A549 treated with CORT108297 at 1 μM for 4 hours (cell line): ENCODE measurements at places on chromosomes 1 and 21. TPM values are rescaled to one million over a fixed set of nuclear protein-coding genes. Genes with fewer than 3 reads are reported as not detected.

The SORT1 gene
- total RNA-seq: 3.1 to 4.5 TPM (median 3.3 TPM) in 5 replicates

The PADI2 gene
- 0.98 to 1.5 TPM (median 1.3 TPM) in 5 replicates for total RNA-seq

The LAMC2 gene
- 21.5 to 31.5 TPM (median 24.9 TPM) in 5 replicates for total RNA-seq

The S100A14 gene
- total RNA-seq: 0.30 to 0.71 TPM (median 0.40 TPM) in 5 replicates

The FOXE3 gene
- 0.06 TPM in 1 of 5 replicates, not detected in the others for total RNA-seq

The GBP3 gene
- total RNA-seq: 1.1 to 1.6 TPM (median 1.5 TPM) in 5 replicates

The LCE6A gene
- total RNA-seq: not detected in 5 replicates

The KLHDC7A gene
- 1.3 to 2.4 TPM (median 1.5 TPM) in 5 replicates for total RNA-seq

The SCNM1 gene
- 44.0 to 49.0 TPM (median 44.9 TPM) in 5 replicates for total RNA-seq

The WNT4 gene
- total RNA-seq: 0.17 to 0.26 TPM (median 0.23 TPM) in 5 replicates

The CXADR gene
- total RNA-seq: 7.4 to 9.7 TPM (median 8.6 TPM) in 5 replicates

The PLEKHN1 gene
- total RNA-seq: 4.7 to 7.6 TPM (median 6.5 TPM) in 5 replicates

The IFI44 gene
- total RNA-seq: 0.36 to 1.6 TPM (median 0.52 TPM) in 5 replicates

The IKBKE gene
- total RNA-seq: 6.3 to 9.1 TPM (median 7.8 TPM) in 5 replicates

The GJB5 gene
- total RNA-seq: 0.06 to 0.13 TPM (median 0.09 TPM) in 4 of 5 replicates, not detected in the other

The CRABP2 gene
- 10.1 to 14.1 TPM (median 11.0 TPM) in 5 replicates for total RNA-seq

The HES2 gene
- total RNA-seq: 2.2 to 4.6 TPM (median 4.1 TPM) in 5 replicates

The MAEL gene
- total RNA-seq: not detected in 5 replicates

The DYRK3 gene
- 8.3 to 10.3 TPM (median 9.1 TPM) in 5 replicates for total RNA-seq

The SNRNP40 gene
- total RNA-seq: 40.2 to 51.4 TPM (median 42.9 TPM) in 5 replicates

The TMPRSS2 gene
- total RNA-seq: 0.09 to 0.16 TPM (median 0.14 TPM) in 3 of 5 replicates, not detected in the others

The TRAF5 gene
- 7.2 to 7.8 TPM (median 7.6 TPM) in 5 replicates for total RNA-seq

The MATN1 gene
- 0.03 to 0.15 TPM (median 0.06 TPM) in 4 of 5 replicates, not detected in the other for total RNA-seq

The ARV1 gene
- total RNA-seq: 24.1 to 26.8 TPM (median 24.8 TPM) in 5 replicates

The KRTAP12-2 gene
- total RNA-seq: not detected in 5 replicates

The CDC14A gene
- 2.3 to 2.8 TPM (median 2.5 TPM) in 5 replicates for total RNA-seq

The ARMH1 gene
- total RNA-seq: 0.55 to 0.93 TPM (median 0.78 TPM) in 5 replicates

The ASAP3 gene
- 2.7 to 4.4 TPM (median 4.0 TPM) in 5 replicates for total RNA-seq

The CCDC190 gene
- not detected in 5 replicates for total RNA-seq

The RAB25 gene
- total RNA-seq: 0.21 TPM in 1 of 5 replicates, not detected in the others

The THEM5 gene
- not detected in 5 replicates for total RNA-seq

The ISG20L2 gene
- 39.8 to 52.9 TPM (median 44.0 TPM) in 5 replicates for total RNA-seq

The OR2M3 gene
- not detected in 5 replicates for total RNA-seq

The KLHDC8A gene
- total RNA-seq: 0.47 to 0.76 TPM (median 0.66 TPM) in 5 replicates

The TAGLN2 gene
- 1,030 to 1,080 TPM (median 1,063 TPM) in 5 replicates for total RNA-seq

The CDKN2C gene
- total RNA-seq: 11.3 to 13.4 TPM (median 11.8 TPM) in 5 replicates

The VSIG8 gene
- total RNA-seq: 0.05 TPM in 2 of 5 replicates, not detected in the others

The NHLH1 gene
- total RNA-seq: 0.23 to 0.74 TPM (median 0.37 TPM) in 5 replicates

The SMPDL3B gene
- total RNA-seq: 0.88 to 1.4 TPM (median 1.1 TPM) in 5 replicates

The IQCC gene
- 1.4 to 2.4 TPM (median 1.9 TPM) in 5 replicates for total RNA-seq

The ZNF692 gene
- 16.3 to 28.5 TPM (median 27.0 TPM) in 5 replicates for total RNA-seq

The KCNE1 gene
- 0.05 TPM in 1 of 5 replicates, not detected in the others for total RNA-seq

The RTCA gene
- total RNA-seq: 21.4 to 24.7 TPM (median 22.7 TPM) in 5 replicates

The ZSWIM5 gene
- 0.38 to 0.57 TPM (median 0.49 TPM) in 5 replicates for total RNA-seq

The HTR1D gene
- total RNA-seq: 13.1 to 16.2 TPM (median 14.4 TPM) in 5 replicates

The SELL gene
- 0.14 to 0.36 TPM (median 0.19 TPM) in 5 replicates for total RNA-seq
